ENCODE measurements at places on chromosomes 11 and 22.
A peak's percentile ranks its signal among the peaks of the same experiment; 100 is the strongest.

- peak; percentile 76 for DNase-seq
Observed at GRCh38 chr22:39534591-39535356, 2.2 kb upstream of the RPS19BP1 start.

- no peak for DNase-seq
Observed at GRCh38 chr11:76706667-76707066, 36.1 kb upstream of the LRRC32 start.

DNA sequence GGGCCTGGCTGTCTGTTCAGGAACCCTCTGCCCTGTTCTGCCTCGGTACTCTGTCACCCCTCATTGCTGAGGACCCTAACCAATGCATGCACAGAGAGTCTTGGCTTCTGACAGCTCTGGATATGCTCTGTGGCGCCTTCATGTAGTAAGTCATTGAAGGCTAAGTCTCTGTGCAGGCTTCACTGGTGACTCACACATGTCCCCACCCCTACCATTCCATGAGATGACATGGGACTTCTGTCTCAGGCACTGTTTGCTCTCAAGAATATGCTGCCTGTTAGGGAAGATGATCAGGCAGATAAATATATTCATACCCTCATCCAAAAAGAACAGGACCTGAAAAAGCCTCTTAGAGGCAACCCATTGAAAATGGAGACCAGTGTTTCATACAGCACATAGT lies 43.6 kb upstream of the HORMAD2 start:
- no peak for DNase-seq

DNA sequence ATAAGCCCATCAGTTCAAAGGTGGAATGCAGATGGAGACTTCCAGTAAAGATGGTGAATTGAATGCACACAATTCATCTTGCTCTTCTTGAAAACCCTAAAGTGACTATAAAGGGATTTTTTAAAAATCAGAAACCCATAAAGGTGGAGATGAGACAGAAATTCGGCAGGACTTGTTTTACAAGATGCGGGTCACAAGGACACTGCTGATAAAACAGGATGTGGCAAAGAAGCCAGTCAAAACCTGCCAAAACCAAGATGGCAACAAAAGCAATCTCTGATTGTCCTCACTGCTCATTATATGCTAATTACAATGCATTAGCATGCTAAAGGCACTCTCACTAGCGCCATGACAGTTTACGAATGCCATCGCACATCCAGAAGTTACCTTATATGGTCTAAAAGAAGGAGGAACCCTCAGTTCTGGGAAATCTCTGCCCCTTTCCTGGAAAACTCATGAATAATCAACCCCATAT lies 137.1 kb downstream of the NECTIN1 start:
- DNase-seq = no peak

GRCh38 chr11:85828640-85828978 lies 17.7 kb upstream of the SYTL2 start:
- no peak for DNase-seq

- no peak for DNase-seq
Observed at GRCh38 chr11:19882356-19882755, 169.7 kb downstream of the NAV2 start.

DNA sequence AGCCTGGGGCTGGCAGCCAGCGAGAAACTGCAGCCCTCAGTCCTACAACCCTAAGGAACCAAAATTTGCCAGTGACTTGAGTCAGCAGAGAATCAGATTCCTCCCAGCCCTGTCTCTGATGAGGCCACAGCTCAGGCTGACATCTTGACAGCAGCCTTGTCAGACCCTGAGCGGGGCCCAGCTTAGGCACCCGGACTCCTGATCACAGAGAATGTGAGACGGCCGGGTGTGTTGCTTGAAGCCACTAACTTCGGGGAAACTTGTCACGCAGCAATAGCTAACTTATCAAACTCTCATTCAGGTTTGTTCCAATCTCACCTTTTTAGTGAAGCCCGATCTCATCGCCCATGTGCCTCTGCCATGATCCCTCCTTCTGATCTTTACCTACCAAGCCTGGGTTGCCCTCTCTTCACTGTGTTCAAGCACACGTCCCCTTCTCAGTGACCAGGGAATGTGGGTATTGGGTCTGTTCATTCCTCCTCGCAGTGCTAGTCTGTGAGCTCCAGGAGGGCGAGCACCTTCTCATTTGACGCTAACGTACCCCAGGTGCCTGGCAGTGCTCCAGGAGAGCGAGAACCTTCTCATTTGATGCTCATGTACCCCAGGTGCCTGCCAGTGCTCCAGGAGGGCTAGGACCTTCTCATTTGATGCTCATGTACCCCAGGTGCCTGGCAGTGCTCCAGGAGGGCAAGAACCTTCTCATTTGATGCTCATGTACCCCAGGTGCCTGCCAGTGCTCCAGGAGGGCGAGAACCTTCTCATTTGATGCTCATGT lies 280.7 kb downstream of the BRD1 start:
- DNase-seq = no peak

DNA sequence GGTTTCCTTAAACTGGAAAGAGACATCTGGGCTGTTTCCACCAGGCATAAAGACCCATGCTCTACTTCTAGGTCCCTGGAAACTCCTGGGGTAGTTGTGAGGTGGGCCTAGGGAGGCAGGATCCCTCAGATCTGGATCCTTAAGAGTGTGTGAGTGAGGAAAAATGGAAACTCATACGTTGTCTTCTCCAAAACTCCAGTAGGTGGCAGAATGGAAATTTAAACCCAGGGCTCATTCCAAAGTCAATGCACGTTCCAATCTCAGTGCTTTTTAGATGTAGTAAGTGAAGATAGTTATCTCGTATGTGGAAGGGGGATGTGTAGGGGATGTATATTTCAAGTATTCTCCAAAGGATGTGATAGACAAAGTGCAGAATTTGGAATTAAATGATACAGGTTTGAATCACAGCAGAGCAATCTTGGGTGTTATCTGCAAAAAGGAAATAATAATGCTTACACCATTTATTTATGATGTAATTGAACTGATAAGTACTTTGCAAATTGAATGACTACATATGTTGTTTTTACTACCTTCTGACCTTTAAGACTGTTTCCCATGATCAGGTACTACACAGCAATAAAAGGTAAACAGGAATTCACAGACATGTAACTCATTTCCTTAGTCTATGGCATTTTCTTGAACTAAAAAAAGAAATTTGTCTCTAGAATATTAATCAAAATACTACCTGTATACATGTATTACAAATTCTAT lies 13.1 kb upstream of the MMP1 start:
- no peak for DNase-seq

DNA sequence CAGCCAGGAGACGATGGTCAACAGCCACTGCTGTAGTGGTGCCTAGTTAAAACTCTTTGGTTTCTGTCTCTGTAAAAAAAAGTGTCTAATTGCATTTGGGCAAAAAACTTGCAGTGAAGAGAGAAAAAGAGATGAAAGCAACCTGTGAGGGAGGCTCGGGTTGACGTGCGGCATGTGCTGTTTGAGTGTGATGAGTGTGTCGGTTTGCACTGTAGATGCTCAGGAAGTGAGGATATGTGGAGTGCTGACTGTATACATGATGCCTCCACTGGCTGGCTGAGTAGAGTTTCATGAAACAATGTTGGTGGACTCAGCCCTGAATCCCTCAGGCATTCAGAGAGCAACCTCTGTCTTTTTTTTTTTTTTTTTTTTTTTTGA lies 4.3 kb upstream of the DGCR6L start:
- no peak for DNase-seq

All from T-helper 1 cell (primary cell).